ENCODE measurements at places on chromosomes 12 and 14.

- H3K27ac ChIP-seq = no peak overlapping the region
- no peak for DNase-seq
- H3K27me3 ChIP-seq = peaks cover 18% of the 10 kb centered on the region
- H3K36me3 ChIP-seq = no peaks in the 10 kb centered on the region
Measured at GRCh38 chr14:60616461-60616959, 32.8 kb downstream of the SIX1 start.

DNA sequence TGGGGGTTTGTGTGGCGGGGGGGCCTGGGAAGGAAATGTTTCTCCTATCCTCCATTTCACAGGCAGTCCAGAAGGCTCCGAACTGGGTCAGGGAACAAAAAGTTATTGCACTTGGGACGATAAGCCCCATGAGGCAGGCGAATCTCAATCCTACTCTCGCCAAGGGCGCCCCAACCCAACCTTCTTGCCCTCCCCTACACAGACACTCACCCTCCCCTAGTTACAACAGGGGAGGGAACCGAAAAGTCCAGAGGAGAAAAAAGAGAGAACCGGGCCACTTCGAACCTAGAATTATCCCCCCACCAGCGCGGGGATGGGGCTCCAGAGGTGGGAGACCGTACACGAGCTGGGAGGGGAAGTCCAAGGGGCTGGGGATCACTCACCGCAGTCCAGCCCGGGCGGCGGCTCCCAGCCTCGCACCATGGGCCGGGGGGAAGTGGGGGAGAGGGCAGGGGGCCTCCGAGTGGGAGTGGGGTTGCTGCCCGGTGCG, 357 bp downstream of the HOMEZ start:
- H3K27me3 ChIP-seq = no peaks in the 10 kb centered on the region
- peak overlapping the region; percentile 92 for H3K4me3 ChIP-seq
- peak overlapping the region; percentile 95 for H3K27ac ChIP-seq
- H3K4me1 ChIP-seq = peaks cover 30% of the 10 kb centered on the region

- peaks cover 4% of the 10 kb centered on the region for H3K4me1 ChIP-seq
- H3K27ac ChIP-seq = no peak overlapping the region
- H3K36me3 ChIP-seq = no peaks in the 10 kb centered on the region
Measured at GRCh38 chr12:109708939-109709338, 4.7 kb upstream of the FAM222A start.

- H3K4me3 ChIP-seq = no peak overlapping the region
- peaks cover 12% of the 10 kb centered on the region for H3K4me1 ChIP-seq
- no peak for DNase-seq
Measured at GRCh38 chr14:56798447-56799342, 11.6 kb downstream of the OTX2 start.

DNA sequence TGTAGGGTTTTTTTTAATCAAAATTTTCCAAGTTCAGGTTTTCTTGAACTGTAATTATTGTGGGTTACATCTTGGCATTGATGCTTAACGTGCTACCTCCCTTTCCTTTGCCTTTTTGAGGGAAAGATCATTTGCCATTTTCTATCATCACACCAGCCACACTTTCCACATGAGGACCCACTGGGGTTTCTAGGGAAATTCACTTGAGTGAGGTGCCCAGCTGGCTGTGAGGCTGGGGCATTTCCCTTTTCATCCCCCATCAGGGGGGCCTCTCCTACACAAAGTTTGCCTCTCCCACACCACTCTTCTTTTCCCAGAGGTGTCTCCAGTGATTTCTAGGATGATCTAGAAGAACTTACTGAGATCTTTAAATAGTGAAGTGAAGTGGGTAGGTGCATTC, 335.7 kb downstream of the BMP4 start:
- H3K27ac ChIP-seq = no peak overlapping the region
- no peaks in the 10 kb centered on the region for H3K36me3 ChIP-seq
- H3K4me1 ChIP-seq = no peaks in the 10 kb centered on the region
- no peak for DNase-seq
- no peaks in the 10 kb centered on the region for H3K27me3 ChIP-seq

- H3K27ac ChIP-seq = no peak overlapping the region
- H3K36me3 ChIP-seq = no peaks in the 10 kb centered on the region
Measured at GRCh38 chr12:28027947-28028724, 55.6 kb upstream of the PTHLH start.

GRCh38 chr14:105070760-105071137, 5.5 kb upstream of the GPR132 start:
- H3K27ac ChIP-seq = peak overlapping the region; percentile 96
- DNase-seq = no peak
- H3K4me1 ChIP-seq = peaks cover 61% of the 10 kb centered on the region
- peak overlapping the region; percentile 51 for H3K4me3 ChIP-seq
- no peaks in the 10 kb centered on the region for H3K27me3 ChIP-seq
